ENCODE measurements at places on chromosomes 4 and X.

DNA sequence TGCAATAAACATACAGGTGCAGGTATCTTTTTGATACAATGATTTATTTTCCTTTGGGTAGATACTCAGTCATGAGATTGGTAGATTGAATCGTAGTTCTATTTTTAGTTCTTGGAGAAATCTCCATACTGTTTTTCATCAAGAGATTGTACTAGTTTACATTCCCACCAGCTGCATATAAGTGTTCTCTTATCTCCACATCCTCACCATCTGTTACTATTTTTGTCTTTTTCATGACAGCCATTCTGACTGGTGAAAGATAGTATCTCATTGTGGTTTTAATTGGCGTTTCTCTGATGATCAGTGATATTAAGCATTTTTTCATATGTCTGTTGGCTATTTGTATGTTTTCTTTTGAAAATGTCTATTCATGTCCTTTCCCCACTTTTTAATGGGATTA lies 202.2 kb downstream of the RAPGEF2 start:
- DNase-seq = no peak

DNA sequence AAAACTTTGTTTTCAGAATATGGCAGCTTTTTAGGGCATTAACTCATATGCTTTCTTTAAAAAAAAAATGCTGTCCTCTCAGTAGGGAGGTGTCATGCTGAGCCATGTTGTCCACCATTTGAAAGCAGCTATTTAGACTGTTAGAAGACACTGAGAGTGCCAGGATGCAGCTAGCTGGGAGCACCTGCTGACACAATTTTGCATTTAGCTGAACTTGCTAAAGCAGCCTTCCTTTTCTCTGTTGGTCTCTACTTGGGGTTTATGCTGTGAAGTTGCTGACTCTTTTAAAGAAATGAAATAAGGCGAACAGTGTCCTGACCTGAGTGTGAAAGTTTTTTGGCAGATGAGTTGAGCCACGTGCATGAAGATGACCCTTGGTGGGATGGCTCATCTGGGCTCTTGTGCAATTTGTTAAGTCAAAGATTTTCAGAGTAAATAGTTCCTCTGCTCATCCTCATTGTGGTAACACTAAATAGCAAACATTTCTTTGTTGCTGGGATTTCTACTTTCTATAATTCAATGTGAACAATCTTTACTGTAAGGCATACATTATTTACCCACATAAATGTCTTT lies 64.5 kb downstream of the CDS1 start:
- DNase-seq = no peak

DNA sequence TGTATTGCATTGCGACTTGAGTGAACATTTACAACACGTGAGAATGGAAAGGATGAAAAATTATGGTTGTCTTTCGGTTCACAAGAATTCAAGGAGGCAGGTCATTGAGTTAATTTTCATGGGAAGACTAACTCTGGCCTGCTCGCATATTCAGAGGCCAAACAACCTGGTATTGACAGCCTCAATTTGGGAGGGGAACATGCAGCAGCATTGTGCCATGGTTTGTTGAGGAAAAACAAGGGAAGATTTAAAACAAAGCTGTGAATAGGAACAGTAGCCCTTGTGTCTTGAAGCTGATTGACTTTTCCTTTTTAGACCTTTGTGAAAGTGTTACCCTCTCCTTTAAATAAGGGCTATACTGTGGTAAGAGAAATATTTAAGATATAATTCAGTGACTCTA lies 31.9 kb downstream of the FAT4 start:
- no peak for DNase-seq

GRCh38 chrX:155263854-155264628 lies at the start of gene RAB39B:
RAB39B (minus strand) TSS chrX:155264491; CDS start chrX:155264288, 203 bp downstream.
- DNase-seq = peak; percentile 52

- DNase-seq = no peak
These were observed 23.3 kb downstream of the ZNF280C start for GRCh38 chrX:130245441-130245840.

DNA sequence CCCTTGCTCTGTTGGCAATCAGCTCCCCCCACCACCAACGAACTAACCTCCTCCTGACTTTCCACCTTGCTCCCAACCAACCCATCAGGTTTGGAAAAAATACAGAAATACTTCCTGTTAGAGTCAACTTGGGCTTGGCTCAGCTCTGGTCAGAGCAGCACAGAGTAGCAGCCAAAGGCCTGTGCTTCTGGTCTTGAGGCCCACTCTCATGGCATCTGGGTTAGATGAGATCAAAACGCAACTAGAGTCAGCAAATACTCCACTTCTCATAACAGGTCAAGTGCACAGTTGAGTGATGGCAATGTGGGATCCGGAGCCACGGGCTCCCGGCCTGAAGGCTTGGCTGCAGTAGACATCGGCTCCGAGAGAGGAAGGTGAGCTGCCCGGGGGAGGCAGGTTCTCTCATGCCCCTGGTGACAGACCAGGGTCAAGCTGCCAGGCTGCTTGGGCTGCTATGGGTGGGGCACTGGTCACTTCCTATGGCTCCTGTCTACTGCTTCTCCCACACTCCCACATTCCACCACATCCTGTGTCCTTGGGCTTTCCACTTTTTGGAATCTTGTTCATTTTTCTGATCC lies 34.8 kb downstream of the ZNF185 start:
- no peak for DNase-seq
